ENCODE measurements at places on chromosomes 16 and 17.

DNA sequence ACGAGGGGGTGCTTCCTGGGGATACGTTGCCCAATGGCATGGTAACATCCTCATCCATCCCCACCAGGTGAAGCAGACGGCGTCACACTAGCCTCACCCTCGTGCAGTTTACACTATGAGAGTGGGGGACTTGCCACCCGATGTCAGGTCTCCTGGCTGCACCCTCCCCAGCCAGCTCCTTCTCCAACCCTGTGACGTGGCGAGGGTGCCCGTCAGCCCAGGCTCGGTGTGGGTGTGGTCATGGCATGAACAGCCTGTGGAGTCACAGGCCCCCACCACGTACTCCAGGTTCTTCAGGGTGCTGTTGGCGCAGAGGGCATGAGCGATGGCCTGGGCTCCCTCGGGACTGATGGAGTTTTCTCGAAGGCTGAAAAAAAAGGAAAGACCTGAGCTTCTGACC, 28.3 kb downstream of the NLRC3 start:
- DNase-seq = no peak

- DNase-seq = no peak
Measured at GRCh38 chr17:39014795-39015545, 47.8 kb upstream of the FBXO47 start.

GRCh38 chr17:58091024-58091567, 7.9 kb downstream of the DYNLL2 start:
- DNase-seq = no peak

GRCh38 chr17:82065638-82066303, at the start of gene DUS1L:
TSS of gene DUS1L (minus strand) at chr17:82065804. CDS start at chr17:82065059, 745 bp downstream.
- no peak for DNase-seq

DNA sequence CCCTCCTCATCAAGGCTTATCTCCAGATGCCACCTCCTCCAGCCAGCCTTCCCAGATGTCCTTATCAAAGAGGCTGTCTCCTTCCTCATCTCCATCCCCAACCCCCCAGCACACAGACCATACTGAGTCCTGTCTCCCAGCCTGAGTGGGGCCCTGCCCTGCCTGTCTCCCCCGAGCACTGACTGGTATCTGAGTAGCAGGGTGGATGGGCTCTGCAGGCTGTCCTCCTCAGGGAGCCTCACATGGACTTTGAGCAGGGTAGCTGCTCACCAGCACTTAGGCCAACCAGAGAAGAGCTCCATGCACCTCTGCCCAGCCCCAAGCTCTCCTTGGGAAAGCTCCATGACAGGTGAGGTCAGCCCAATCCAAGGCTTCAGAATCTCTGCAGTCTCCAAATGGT, 20.0 kb upstream of the ITGA3 start:
- DNase-seq = no peak

- DNase-seq = no peak
Measured at GRCh38 chr16:1537138-1537577, 3.7 kb downstream of the TMEM204 start.

DNA sequence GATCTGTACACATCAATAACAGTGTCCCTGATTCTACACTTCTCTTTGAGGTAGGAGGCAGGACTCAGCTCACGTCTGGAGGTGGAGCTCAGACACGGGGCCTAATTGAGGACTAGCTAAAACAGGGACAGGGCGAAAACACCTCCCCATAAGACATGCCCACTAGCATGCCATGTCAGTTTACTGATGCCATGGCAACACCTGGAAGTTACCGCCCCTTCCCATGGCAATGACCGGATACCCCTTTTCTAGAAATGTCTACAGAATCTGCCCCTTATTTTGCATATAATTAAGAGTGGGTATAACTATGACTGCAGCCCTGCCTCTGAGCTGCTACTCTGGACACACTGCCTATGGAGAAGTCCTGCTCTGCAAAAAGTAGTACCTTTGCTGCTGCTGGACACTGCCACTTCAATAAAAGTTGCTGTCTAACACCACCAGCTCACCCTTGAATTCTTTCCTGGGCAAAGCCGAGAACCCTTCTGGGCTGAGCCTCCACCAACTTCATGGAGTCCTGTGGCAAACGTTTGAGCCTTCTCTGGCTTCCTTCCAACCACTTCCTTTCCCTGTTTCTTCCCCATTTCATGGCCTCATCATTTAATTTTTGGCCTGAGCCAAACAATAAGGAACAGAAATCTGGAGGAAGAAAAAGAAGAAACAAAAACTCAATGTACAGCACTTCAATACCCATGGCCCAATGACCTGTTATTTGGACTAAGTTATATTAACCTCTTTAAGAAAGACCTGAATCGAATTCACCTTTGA, 21.0 kb downstream of the PHB1 start:
- no peak for DNase-seq

- no peak for DNase-seq
Measured at GRCh38 chr16:79296491-79296890, 304.0 kb downstream of the MAF start.

Measured in activated CD8-positive, alpha-beta memory T cell treated with anti-CD3 and anti-CD28 coated beads for 1 hour (primary cell).